AG09319 (cell line): ENCODE measurements at places on chromosomes 12 and 14.

DNA sequence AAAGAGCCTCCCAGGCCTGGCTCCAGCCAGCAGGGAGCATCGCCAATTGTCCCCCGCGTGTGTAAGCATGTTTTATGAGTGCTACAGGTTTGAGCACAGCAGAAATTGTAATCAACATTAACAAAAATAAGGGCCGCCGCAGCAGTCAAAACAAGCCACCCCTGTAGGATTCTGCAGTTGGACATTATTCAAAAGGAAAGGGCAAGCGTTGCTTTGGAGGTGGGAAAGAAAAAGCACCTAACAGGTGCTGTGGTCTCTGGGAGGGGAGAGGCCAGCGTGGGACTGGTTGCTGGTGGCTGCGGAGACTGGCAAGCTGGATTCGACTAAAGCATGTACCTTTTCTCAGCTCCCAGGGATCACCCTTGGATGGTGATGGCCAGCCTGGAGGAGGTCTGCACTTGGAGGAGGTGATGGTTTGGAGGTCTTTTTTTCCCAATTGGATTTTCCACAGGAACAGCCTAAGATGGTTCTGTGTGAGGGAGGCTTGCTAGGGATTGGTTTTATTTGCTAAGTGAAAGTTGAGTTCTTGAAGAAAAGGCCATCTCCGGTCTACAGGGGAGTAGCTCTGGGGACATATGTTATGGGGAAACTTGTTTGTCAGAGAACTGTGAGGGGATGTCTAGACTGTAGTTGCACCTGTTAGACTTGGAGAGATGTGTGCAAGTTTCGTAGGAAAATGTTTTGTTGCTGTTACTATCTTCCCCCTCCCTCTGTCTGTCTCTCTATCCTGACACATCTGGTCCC lies 2.0 kb downstream of the DYRK2 start:
- DNase-seq: no peak

- no peak for DNase-seq
These were observed 25.1 kb downstream of the ACVR1B start for GRCh38 chr12:51976376-51977160.

DNA sequence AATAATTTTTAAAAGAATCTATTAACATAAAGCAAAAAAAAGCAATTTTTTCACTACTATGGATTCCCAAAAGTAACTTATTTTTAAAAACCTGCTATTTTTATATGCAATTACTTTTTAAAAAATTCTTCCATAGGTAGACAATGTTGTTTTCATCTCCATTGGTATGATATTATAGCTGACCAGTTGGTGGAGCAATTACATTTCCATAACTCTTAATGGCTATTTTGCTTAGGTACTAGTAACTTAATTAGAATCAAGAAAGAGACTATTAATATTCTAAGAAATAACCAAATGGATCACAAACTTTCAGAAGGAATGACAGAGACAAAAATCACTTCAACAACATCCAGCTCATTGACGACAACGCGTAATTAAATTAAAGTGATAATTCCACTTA lies 64.7 kb upstream of the PTCSC3 start:
- DNase-seq: no peak

GRCh38 chr14:98169170-98169587 lies 1102.8 kb downstream of the BCL11B start:
- DNase-seq: no peak

DNA sequence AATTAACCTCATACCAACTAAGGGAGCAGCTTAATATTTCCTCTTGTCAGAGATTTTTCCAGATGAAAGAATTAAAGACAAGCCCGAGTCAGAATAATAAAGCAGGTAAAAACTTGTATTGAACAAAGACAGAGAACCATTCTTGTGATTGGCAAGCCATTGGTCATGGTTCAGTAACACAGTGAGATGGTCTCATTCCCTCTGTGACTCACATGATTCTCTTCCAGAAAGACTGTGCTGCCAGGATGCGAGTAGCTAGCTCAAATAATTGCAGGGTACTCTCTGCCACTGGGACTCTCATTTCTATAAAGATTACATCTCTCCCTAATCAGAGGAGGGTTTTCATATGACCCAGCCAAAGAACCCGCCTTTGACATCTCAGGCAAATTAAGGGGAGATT lies 179.4 kb downstream of the PHLDA1 start:
- no peak for DNase-seq

DNA sequence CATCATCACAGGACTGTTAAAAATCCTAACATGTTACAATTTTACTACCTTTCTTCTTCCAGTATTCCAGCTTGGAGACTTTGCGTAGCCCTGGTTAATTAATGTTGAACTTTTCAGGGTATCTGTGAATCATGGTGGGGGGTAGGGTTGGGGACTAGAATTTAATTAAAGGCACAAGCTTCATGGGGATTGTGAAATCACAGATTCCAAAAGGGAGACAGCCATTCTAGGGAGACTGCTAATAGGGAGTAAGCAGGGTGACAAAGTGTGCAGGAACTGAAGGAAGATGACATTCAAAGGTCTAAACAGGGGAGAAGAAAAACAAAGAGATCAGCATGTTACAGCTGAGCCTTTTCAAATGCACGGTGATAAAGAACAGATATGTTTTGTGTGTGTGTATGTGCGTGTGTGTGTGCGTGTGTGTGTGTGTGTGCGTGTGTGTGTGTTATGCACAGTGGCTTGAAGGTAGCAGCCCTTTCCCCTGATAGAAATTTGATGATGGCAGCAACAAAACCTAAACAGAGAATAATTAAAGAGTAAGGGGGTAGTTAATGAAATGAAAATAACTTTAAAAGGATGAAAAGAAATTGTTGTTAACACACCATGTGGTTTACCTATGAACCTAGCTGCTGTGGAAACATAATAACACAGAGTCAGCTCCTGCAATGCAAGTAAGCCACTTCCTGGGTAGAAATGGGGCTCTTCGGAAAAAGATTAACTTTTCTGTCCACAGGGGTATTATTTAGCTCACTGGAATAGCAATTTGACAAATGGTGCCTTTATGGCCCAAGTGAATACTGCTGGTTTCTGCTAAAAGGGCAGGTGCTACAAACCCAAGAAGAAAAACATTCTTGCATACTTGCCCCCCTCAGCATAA lies 581.7 kb downstream of the DIO2 start:
- DNase-seq: no peak

- no peak for DNase-seq
These were observed 7.8 kb upstream of the CPM start for GRCh38 chr12:68940731-68941130.

DNA sequence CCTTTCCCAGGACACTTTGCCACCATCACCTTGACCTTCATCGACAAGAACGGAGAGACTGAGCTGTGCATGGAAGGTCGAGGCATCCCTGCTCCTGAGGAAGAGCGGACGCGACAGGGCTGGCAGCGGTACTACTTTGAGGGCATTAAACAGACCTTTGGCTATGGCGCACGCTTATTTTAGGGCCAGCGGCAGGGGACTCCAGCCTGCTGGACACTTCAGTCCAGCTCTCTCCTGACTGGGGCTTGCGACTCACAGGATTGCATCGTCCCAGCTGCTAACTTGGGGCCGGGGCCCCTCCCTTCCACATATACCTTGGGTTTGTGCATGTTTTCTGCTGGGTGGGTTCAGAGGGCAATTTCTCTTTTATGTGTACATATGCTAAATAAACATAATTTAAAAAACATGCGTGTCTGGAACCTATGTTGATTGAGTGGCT lies 11.2 kb downstream of the AHSA1 start:
- DNase-seq: no peak

- no peak for DNase-seq
These were observed 29.5 kb downstream of the SPPL3 start for GRCh38 chr12:120874547-120875245.

GRCh38 chr14:96512602-96513397 lies 10.6 kb downstream of the PAPOLA start:
- no peak for DNase-seq

DNA sequence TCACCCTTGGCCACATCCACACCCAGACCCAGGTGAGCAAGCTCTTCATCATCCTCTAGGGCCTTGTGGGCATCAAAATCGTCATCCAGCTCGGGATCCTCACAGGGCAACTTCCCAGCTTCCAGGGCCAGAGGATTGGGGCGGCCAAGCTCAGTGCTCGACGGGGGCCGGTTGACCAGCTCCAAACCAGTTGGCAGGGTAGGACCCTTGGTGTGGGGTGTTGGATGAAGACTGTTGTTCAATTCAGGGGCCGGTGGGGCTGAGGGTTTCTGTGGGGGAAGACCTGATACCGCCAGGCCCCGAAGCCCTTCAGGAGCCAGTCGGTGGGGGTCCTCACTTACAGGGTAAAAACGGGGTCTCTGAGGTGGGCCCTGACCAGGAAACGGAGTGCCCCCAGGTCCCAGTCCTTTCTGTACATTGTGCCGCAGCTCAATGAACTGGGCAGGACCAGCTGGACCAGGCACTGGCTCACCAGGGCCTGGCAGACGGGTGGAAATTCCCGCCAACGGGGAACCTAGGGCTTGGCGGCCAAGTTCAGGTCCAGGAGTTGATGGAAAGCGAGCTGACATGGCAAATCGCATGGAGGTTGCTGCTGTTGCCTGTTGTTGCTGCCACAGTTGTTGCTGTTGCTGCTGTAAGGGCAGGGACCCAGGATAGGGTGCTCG lies 19.8 kb upstream of the PRKAG1 start:
- no peak for DNase-seq

GRCh38 chr12:10215436-10215835 lies 2.8 kb downstream of the GABARAPL1 start:
- DNase-seq: no peak

DNA sequence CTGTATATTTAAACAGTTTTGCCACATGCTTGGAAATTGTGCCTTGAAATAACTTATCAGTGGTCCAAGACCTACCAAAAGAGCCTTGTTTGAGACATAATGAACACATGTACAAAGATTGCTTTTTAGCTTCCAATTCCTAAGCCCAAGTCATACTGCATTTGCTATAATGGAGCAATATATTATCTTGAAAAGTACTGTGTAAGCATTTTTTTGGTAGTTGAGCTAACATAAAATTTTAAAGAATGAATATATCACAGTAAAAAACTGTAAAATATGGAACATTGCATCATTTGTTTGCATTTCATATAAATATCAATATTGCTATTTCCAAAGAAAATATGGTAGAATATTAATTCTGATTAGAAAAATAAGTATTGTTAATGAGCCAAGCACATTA lies 28.8 kb upstream of the HMGA2 start:
- DNase-seq: no peak

- no peak for DNase-seq
These were observed 36.5 kb downstream of the SSPN start for GRCh38 chr12:26231921-26232320.

DNA sequence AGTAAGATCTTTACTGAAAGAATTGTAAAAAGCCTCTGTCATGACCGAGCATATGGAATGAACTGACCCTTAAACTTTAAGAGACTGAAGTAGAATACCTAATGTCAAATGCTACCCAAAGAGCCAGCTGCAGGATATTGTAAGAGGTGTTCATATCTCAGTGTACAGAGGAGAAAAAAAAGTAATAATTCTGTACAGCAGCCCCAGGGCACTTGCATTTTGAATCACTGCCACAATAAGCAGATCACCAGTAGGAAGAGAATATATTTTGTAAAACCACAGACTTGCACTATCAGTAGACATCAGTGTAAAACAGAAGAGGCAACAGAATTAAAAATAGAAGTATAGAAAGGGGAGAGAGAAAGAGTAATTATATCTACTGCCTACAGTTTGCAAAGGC lies 162.6 kb downstream of the PPFIA2 start:
- no peak for DNase-seq

- DNase-seq: no peak
These were observed 11.1 kb upstream of the KITLG start for GRCh38 chr12:88591343-88591742.

DNA sequence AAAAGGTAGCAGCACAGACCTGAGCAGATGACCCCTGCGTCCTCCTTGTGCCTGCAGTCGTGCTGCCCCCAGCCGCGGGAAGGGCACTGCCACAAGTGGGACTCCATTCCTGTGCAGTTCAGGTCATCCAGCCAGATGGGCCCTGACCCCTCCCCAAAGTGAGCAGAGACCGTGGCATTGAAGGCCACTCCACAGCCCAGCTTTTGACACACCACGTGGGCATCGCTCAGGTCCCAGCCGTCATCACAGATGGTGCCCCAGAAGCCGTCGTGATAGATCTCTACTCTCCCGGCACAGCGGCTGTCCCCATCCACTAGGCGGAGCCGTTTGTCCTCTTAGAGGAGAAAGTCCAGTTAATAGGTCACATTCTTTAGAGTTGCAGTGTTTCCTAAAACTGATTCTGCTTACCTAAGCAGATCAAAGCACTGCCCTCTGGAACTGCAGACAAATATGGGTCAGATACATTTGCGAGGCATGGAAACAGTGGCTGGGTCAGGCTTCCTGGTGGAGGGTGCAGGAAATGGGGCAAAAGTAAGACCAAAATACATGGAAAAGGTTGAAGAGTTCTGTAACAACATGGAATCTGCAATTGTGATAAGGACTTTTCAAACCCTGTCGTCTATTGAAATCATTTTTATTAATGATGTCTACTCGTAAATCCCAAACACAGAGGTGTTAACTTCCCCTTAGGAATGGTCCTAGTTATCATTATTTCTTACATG lies 69.4 kb downstream of the CD163L1 start:
- DNase-seq: no peak

GRCh38 chr12:1167784-1168183 lies 176.8 kb downstream of the ERC1 start:
- DNase-seq: no peak

GRCh38 chr12:88801227-88802095 lies 221.2 kb upstream of the KITLG start:
- no peak for DNase-seq

DNA sequence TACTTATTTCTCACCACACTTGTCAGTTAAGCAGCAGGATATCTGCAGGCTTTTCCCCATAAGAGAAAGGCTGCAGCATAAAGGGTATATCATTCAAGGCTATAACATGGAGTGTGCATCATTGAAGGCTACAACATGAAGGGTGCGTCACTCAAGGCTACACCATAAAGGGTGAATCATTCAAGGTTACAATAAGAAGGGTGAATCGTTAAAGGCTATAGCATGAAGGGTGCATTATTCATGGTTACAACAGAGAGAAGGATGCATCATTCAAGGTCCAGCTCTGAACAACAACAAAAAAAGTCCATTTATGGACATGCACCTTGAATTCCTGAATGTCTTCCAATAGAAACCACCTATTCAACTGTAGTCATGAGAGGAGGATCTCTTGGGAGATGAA lies 32.8 kb upstream of the LUM start:
- DNase-seq: no peak

DNA sequence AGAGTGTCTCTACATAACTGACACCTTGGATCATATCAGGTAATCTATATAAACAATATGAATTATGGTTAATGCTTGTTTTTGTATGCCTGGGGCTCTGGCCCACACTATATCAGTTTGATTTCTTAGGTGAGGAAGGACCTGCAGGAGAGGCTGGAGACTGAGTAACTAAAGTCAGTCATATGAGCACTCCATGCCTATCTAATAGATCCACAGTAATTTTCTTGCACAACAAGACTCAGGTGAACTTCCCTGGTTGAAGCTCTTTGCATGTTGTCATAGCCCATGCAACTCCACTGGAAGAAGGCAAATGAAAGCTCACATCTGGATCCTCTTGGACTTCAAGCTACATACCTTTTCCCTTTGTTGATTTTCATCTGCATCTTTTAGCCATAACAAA lies 62.3 kb downstream of the CDK17 start:
- DNase-seq: no peak
